H9 (cell line): ENCODE measurements at places on chromosomes 13 and 19. TPM values are rescaled to one million over a fixed set of nuclear protein-coding genes. Genes with fewer than 3 reads are reported as not detected.

- no peak for DNase-seq
- H3K4me1 ChIP-seq: no peaks in the 10 kb centered on the region
- no peak overlapping the region for H3K4me3 ChIP-seq
- no peaks in the 10 kb centered on the region for H3K36me3 ChIP-seq
- H3K27me3 ChIP-seq: no peaks in the 10 kb centered on the region; the same call in 1 of the 2 replicates
- no peak overlapping the region for H3K27ac ChIP-seq
Observed at GRCh38 chr13:105990256-105990958, 545.1 kb downstream of the EFNB2 start.

DNA sequence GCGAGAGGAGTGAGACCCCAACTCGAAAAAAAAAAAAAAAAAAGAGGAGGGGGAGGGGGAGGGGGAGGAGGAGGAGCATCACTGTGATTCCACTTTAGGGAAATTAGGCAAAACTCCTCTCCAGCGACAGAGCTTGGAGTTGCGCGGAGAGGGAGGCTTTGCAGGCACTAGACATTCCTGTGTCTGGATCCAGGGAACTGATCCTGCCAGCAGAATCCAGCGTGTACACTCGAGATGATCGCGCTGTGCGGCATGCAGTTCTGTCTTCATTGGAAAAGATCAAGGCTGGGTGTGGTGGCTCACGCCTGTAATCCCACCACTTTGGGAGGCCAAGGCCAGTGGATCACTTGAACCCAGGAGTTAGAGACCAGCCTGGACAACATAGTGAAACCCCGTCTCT, 29.6 kb upstream of the KLF2 start:
- no peak for DNase-seq
- no peak overlapping the region for H3K27ac ChIP-seq
- H3K36me3 ChIP-seq: no peaks in the 10 kb centered on the region
- no peaks in the 10 kb centered on the region for H3K4me1 ChIP-seq
- no peak overlapping the region for H3K4me3 ChIP-seq

DNA sequence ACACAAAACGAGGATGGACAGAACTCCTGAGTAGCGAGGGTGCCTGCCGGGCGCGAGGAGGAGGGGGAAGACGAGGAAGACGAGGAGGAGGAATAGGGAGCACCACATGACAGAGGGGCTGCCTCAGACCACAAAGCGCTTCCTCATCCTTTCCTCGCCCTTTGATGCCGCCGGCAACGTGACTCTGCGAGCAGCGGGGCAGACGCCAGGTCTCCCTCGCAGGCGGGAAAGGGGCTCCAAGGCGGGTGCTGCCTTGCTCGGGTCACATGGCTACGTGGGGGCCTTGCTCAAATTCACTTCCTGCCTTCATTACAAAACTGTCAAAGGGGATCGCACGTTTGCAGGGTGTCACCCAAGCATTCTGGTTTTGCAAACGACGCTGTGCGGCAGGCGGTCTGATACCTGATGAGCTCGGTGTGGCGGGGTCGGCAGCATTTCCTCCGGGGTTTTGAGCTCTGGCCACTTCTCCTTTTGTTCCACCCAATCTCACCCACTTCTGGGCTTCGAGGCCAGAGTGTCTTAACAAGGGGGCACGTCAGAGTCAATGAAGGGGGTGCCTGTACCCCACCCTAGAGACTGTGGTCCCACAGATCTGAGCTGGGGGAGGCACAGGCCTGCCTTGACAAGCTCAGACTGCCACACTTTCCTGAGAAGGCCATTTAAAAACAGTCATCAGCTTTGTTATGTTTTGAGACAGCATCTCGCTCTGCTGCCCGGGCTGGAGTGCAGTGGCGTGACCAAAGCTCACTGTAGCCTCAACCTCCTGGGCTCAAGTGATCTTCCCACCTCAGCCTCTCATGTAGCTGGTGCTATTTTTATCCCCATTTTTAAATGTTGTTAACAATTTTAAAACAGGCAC, 14.9 kb downstream of the MAP2K2 start:
- H3K27me3 ChIP-seq: no peaks in the 10 kb centered on the region
- no peaks in the 10 kb centered on the region for H3K4me1 ChIP-seq
- peaks cover 62% of the 10 kb centered on the region for H3K36me3 ChIP-seq
- H3K4me3 ChIP-seq: no peak overlapping the region
- no peak overlapping the region for H3K27ac ChIP-seq
- no peak for DNase-seq

GRCh38 chr19:51110666-51110971, 2.4 kb upstream of the CTU1 start:
- H3K36me3 ChIP-seq: no peaks in the 10 kb centered on the region
- no peak overlapping the region for H3K4me3 ChIP-seq
- H3K4me1 ChIP-seq: peaks cover 3% of the 10 kb centered on the region; the same call in 1 of the 2 replicates
- H3K27me3 ChIP-seq: no peaks in the 10 kb centered on the region

Gene KLK1
- 2.1 and 2.3 TPM in 2 replicates for total RNA-seq

Gene CCDC70
- total RNA-seq: not detected in 2 replicates
